DMS153 (cell line): ENCODE measurements at places on chromosomes 2 and 18.

DNA sequence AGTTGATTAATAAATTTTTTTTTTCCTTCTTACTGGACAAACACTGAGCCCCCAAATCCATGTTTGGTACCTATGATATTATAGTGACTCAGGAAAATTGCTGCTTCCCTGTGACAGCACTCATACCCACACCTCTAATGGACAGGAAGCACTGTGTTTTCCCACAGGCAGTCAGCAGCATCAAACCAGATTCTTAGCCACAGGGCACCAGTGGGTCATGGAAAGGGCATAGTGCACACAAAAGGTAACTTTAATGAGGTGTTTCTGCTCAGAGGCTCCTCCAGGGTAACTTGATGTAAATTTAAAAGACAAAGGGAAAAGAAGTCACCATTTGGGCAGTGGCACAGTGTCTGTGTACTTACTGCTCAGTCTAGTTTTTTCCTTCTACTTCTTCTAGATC is 34.1 kb downstream of the SERPINB11 start:
- no peak for DNase-seq

- no peak for DNase-seq
These were observed 91.1 kb downstream of the TPO start for GRCh38 chr2:1504311-1504750.

DNA sequence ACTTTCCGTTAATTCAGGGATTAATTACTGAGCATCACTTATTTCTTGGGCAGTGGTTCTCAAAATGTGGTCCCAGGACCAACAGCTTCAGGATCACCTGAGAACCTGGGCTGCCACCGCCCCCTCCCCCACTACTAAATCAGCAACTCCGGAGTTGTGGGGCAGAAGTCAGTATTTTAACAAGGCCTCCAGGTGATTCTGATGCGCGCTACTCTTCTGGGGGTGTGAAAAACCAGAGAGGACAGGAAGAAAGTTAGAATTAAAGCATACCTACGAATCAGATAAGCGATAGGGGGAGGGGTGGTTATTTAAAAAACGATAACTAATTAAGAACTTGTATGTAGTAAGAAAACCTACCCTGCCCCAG is 319 bp downstream of the ZSCAN30 start:
- DNase-seq = no peak

DNA sequence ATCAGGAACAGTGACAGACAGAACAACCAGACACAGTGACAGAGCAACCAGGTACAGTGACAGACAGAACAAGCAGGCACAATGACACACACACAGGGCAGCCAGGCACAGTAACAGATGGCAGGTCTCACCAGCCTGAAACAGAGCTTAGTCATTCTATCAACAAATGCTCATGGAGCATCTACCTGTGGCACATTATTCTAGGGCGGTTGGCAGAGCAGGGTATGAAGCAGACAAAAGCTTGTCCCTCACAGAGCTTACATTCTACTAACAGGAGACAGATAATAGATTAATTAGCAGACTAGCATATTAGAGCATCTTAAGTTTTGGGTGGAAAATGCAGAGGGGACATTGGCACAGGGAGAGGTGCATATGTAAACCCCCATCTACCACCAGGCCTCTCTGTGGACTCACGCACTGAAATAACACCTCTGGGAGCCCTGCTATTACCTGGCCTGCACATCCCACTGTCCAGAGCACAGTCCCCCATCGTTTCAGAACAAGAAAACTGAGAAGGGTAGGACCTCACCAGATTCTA is 64.1 kb upstream of the RAB6C start:
- DNase-seq = no peak

DNA sequence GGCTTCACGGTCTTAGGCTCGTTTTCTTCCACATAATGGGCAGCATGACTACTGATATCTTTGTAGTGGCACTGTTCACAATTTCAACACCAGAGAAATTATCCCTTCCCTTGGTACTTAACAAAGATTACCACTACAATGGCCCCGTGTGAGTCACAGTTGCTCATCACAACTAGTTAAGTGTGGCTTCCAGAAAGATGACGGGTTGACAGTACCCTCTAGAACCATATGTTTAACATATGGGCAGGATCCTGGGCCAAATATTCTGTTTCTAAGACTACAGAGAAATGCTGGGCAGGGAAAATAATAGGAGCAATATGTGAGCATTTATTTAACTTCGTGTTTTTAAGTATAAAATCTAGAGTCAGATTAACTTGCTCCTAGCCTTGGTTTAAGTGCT is 780.1 kb upstream of the LINC00305 start:
- no peak for DNase-seq

DNA sequence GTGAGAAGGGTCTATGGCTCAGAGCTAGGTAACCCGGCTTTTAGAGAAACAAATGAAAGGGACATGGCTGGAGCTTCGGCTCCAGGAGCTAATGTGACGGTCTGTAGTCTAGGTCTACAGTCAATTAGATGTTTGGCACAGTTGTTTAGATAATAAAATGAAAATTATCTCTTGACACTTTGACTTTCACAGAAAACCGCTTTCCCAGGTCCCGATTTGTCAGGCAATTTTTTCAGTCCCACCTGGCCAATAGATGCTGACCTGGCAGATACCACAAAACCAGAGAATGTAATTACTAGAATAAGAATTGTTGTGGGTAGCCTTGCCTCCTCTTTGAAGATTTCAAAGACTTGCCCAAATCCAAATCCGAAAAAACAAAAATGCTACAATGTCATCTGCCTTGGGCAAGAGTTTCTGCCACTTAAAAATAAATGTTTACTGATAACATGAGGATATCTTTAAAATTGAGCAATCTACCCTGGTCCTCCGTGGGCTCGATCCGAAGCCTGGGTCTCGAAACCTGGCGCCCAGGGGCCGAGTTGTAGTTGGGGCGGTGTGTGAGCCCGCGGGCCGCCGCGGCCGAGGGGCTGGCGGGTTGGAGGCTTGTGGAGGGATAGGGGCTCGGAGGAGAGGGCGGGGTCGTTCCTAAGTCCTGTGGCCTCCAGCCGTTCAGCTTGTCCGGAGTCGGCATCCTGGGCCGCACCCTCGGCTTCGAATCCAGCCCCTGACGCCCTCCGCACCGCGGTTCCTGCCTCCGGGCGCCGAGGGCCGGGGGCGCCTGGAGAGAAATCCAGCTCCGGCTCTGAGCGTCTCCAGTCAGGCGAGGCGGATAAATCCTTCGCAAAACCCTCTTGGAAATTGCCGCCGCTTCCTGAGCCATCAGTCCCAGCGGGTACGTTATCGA is 2.3 kb downstream of the EMX1 start:
- DNase-seq = no peak

GRCh38 chr2:118622108-118622507 is 225.3 kb downstream of the EN1 start:
- DNase-seq = no peak

DNA sequence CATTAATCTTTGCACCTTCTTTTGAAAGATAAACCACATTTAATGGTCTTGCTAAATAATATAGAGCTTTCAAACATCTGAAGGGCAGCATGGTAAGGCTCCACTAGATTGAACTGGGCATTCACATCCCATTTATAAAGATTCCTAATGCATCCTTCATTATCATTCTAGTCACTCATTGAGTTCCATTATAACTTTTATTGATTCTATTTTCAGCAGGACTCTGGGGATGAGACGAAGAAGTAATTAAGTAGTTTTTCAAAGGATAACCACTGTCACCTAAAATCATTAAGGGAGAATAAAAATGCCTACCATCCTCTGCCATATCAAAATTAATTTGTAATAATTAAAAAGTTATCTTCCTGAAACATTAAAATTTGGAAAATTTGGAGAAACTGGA is 60.2 kb upstream of the CTNNA2 start:
- no peak for DNase-seq

GRCh38 chr2:220279372-220279771 is 651.9 kb downstream of the SLC4A3 start:
- no peak for DNase-seq

GRCh38 chr18:7872569-7872968 is 305.5 kb downstream of the PTPRM start:
- peak; percentile 48 for DNase-seq

DNA sequence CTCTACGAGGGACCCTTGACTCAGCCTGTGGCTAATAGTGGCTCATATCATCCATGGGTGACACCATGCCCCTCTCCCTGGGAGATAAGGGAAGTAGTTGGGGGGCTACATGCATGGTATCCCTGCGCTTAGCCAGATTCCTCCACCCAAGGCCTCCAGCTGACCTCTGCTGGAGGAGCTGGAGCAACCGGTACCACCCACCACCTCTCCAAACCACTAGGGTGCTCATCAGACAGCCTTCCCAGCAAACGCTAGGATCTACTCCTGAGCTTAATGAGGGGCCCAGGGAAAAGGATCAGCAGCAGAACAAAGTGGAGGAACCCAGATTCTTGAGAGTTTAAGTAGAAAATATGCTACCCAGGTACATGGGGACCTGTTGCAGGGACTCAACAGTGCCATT is 75.9 kb upstream of the CAPN13 start:
- DNase-seq = no peak

GRCh38 chr18:23068570-23069310 is 66.5 kb upstream of the CABLES1 start:
- DNase-seq = no peak

DNA sequence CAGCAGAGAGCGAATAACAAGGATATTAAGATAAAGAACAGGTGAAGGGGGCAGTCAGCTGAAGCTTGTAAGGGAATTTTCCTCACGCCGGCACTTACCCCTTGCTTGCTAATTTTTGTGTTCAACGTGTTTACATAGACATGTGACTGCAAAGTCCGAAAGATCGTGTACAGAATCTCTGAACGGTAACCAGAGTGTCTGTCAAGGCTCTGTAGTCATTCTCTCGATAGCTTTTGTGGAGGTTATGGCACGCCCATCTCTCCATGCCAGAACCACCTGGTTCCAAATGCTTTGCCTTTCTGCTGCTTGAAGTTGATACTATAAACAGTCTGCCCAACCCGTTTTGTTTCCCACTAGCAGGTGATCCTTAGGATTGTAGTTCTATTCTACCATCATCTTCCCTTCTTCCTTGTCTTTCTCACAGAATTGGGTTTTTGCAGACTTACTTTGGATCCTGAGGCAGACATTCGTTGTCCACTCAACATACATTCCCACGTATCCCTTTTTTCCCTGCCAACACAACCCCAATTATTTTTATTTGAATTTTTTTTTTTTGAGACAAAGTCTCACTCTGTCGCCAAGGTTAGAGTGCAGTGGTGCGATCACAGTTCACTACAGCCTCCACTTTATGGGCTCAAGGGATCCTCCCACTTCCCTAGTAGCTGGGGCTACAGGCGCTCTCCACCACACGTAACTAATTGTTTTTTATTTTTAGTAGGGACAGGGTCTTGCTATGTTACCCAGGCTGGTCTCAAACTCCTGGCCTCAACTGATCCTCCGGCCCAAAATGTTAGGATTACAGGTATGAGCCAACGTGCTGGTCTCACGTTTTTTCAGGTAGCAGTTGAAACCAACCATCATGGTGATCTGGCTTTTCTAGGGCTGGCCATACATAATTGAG is 1.3 kb upstream of the USP34 start:
- no peak for DNase-seq

DNA sequence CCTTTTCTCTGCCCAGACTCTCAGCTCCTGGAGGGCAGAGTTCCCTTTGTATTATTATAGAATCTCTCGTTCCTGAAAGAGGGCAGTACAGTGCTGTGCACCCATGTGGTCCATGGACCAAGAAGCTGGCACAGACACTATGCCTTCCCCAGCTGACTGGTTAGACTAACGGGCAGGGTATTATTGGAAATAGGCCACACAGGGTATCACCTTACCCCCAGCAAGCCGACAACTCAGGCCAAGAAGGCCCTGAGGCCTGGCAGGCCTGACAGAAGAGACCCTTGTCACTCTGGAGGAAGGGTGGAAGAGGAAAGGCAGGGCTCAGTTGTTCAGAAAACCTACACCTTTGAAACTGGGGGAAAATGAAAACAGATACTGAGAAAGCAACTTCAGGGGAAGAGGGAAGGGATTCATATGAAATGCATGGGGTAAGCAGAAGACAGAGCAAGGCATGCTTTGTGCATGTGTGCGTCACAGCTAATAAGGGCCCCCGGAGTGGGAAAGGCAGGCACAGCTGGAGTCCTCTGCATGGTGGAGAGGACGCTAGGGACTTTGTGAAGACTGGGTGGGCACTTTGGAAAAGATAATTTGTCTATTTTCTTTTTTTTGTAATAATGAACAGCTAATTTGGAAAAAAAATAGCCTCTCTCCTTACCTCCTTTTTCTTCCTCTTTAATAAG is 476.8 kb upstream of the CELF4 start:
- DNase-seq = no peak

DNA sequence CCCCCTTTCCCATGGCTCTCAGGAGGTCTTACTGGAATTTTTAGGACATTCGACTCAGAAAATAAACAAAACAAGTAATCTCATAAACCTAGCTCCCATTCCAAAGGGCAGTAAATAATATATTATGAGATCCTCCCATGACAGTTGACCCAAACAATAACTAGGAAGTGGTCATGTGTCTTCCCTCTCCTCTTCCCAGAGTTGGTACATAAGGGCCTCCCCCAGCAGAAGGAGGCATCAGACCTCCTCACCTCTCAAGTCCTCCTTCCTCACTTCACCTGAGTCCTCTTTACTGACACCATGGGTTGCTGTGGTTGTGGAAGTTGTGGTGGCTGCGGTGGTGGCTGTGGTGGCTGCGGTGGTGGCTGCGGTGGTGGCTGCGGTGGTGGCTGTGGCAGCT is at the start of gene SCYGR7:
SCYGR7 (plus strand) TSS at position 301 of the 400 bp plus-strand sequence; CDS start at position 301, 0 bp downstream.
- DNase-seq = no peak

DNA sequence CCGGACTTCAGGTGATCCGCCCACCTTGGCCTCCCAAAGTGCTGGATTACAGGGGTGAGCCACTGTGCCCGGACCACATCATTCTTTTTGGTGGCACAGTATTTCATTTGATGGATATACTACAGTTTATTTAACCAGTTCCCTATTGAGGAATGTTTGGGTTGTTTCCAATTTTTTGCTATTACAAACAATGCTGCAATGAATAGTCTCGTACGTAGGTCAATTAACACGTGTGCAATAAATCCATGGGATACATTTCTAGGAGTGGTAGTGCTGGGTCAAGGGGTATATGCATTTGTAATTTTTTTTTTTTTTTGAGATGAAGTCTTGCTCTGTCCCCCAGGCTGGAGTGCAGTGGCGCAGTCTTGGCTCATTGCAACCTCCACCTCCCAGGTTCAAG is 28.4 kb upstream of the XPO1 start:
- DNase-seq = no peak

GRCh38 chr18:5817816-5818215 is 77.5 kb downstream of the TMEM200C start:
- DNase-seq = no peak
